ENCODE measurements at places on chromosomes 5 and 9. TPM values are rescaled to one million over a fixed set of nuclear protein-coding genes. Genes with fewer than 3 reads are reported as not detected.

The AK8 gene
- total RNA-seq, result 0.44 TPM

- H3K4me3 ChIP-seq, result no peak overlapping the region
- H3K36me3 ChIP-seq, result peaks cover 2% of the 10 kb centered on the region
- DNase-seq, result no peak
- H3K27me3 ChIP-seq, result no peaks in the 10 kb centered on the region
These were observed 102.2 kb upstream of the GNA14 start for GRCh38 chr9:77750284-77750683.

GRCh38 chr5:98938464-98938863, 9.7 kb upstream of the CHD1 start:
- no peak for DNase-seq
- no peak overlapping the region for H3K27ac ChIP-seq
- H3K4me1 ChIP-seq, result 0 out of 2 replicates have a peak, but pooled peaks cover 5% of the 10 kb centered on the region
- H3K36me3 ChIP-seq, result no peaks in the 10 kb centered on the region

The BARX1 gene
- 1.2 TPM for total RNA-seq

GRCh38 chr5:180018347-180019060, 53.1 kb downstream of the RNF130 start:
- H3K27ac ChIP-seq, result no peak overlapping the region
- no peak for DNase-seq
- H3K27me3 ChIP-seq, result no peaks in the 10 kb centered on the region
- peaks cover 45% of the 10 kb centered on the region for H3K36me3 ChIP-seq
- no peak overlapping the region for H3K4me3 ChIP-seq

GRCh38 chr9:15304632-15305031, 2.4 kb downstream of the TTC39B start:
- H3K27ac ChIP-seq, result no peak overlapping the region
- no peak overlapping the region for H3K4me3 ChIP-seq
- H3K4me1 ChIP-seq, result no peaks in the 10 kb centered on the region
- no peaks in the 10 kb centered on the region for H3K27me3 ChIP-seq
- DNase-seq, result no peak

The KIF24 gene
- 3.7 TPM for total RNA-seq

The PRR7 gene
- total RNA-seq, result 10.2 TPM

DNA sequence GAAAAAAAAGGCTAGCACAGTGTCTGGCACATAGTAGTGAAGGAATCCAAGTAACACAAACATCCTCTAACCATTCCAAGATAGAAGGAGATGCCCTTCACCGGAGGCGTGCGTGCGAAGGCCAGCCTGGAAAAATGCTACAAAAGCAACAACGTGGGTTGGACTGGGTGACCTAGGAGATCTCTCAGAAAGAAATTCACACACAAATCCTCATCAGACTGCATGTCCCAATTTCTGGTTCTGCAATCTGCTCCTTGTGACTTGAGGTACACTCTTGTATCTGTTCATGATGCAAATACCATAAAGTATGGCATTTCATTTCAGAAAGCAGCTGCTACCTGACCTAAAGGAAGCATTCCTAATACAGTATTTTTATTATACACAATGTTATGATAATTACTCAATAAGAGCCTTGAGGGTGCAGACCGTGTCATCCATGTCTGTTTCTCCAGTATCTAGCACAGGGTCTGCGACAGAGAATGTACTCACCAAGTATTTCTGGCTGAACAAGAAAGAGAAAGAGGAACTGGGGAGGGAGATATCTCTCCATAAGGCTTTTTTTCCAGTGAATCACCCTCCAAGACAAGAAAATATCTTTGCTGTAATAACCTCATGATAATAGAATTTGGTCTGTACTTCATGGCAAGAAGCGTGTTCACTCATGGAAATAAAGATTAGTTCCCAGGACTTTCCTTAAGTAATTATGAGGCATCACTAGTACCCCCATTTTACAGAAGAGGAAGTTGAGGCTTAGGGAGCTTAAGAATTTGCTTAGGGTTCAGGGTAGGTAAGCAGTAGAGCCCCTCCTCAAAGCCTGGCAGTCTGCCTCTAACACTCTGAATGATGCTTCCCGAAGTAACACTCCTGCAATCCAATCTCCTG, 138.3 kb downstream of the CDK5RAP2 start:
- DNase-seq, result no peak
- H3K4me1 ChIP-seq, result no peaks in the 10 kb centered on the region
- no peaks in the 10 kb centered on the region for H3K27me3 ChIP-seq
- H3K27ac ChIP-seq, result no peak overlapping the region

DNA sequence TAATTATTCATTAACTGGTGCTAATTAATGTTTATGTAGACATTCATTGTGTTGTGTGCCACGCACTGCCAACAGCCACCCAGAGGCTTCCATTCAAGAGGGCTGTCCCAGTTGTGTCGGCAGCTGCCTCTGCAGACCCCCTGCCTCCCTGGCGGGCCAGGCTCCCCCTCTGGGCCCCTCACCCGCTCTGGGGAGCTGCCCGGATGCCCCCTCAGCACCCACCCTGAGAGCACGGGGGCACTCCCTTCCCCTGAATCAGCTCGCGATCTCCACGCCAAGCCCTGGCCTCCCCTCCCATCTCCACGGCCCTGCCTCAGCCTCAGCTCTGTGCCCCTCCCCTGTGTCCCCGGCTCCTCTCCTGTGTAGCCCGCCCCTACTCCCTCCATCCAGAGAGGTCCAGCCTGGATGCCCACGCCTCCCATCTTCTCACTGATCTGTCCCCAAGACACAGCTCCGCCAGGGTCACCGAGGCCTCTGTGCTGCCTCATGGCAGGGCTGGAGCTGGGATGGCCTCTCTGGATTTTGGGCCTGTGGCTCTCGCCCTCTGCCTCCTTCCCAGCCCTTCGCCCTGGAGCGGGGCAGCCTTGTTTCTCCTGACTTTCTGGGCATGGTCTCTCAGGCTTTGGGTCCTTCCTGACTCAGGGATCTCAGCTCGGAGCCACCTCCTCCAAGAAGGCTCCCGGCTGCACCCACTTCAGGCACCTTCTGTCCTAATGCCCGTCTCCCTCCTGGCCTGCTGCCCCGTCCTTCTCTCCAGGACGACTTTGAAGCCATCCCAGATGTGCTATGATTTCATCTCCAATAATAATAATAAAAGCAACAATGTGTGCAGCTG, 16.0 kb upstream of the SLC9A3 start:
- DNase-seq, result no peak
- H3K36me3 ChIP-seq, result no peaks in the 10 kb centered on the region
- H3K27me3 ChIP-seq, result no peaks in the 10 kb centered on the region
- H3K4me1 ChIP-seq, result no peaks in the 10 kb centered on the region
- no peak overlapping the region for H3K4me3 ChIP-seq

Measured in H9 (cell line).